Body of pancreas (tissue), 4 donors: ENCODE measurements at places on chromosomes 12 and 14. TPM values are rescaled to one million over a fixed set of nuclear protein-coding genes. Genes with fewer than 3 reads are reported as not detected.

DNA sequence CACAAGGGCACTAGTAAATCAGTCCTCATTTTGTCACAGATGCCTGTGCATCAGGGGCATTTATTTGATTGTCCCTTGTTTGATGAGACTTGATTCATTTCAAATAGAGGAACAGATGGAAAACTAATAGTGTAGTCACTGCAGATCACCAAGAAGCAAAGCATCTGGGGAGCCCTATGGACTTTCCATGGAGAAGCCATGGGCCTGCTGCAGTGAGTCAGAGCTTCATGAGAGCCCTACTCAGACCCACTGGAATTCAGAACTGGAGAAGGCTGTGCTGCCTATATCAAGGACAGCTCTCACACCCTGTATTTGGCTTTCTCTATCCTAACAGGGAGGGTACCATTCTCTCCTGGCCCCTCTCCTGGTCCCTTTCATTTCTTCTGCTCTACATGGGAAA is 126.2 kb downstream of the GRIP1 start:
- H3K27me3 ChIP-seq, result no peaks in the 10 kb centered on the region
- H3K27ac ChIP-seq, result no peak overlapping the region
- DNase-seq, result no peak
- H3K36me3 ChIP-seq, result no peaks in the 10 kb centered on the region
- no peak overlapping the region for H3K4me3 ChIP-seq
- no peaks in the 10 kb centered on the region for H3K4me1 ChIP-seq

- H3K4me3 ChIP-seq, result no peak overlapping the region
- no peak overlapping the region for H3K27ac ChIP-seq
- H3K27me3 ChIP-seq, result no peaks in the 10 kb centered on the region
- no peak for DNase-seq
- no peaks in the 10 kb centered on the region for H3K36me3 ChIP-seq
Measured at GRCh38 chr14:22305607-22306006, 283.4 kb downstream of the DAD1 start.

- peaks cover 59% of the 10 kb centered on the region for H3K4me1 ChIP-seq
- peak overlapping the region; percentile 95 for H3K27ac ChIP-seq
- no peak for DNase-seq
- H3K27me3 ChIP-seq, result no peaks in the 10 kb centered on the region
- H3K4me3 ChIP-seq, result no peak overlapping the region
- no peaks in the 10 kb centered on the region for H3K36me3 ChIP-seq
Measured at GRCh38 chr14:25053585-25053984, 3.6 kb upstream of the STXBP6 start.

DNA sequence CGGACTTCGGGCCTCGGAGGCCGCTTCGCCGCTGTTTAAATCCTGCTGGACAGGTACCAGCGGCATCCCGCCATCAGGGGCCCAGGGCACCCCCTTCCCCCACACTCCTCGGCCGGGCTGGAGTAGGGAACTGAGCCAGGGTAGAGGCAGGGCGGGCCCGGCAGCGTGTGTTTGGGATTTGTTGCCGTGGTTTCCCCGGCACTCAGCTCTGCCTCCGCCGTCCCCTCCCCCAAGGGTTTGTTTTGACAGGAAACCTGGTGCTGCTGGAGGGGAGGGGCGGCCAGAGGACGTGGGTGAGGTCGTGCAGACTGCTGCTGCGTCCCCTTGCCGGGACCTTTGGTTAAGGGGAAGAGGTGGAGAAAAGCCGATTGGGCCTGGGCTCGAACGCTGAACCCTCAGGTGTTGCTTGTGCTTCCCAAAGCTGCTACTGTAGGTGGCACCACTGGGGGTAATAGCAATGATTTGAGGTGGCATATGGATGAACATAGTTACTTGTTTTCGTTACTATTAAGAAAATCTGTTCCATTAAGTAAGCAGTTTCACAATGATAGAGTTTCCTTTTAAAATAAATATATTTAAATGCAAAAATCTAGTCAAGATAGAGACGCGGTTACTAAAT is 778 bp downstream of the TCP11L2 start:
- peaks cover 29% of the 10 kb centered on the region for H3K4me1 ChIP-seq
- H3K4me3 ChIP-seq, result peak overlapping the region; percentile 81
- peak; percentile 91 for DNase-seq

Gene HOXC13
- total RNA-seq, result not detected

Gene TMTC1
- 15.6 TPM for total RNA-seq

- H3K4me3 ChIP-seq, result no peak overlapping the region
- no peak overlapping the region for H3K27ac ChIP-seq
Measured at GRCh38 chr12:87529413-87529812, 499.8 kb downstream of the C12orf50 start.

DNA sequence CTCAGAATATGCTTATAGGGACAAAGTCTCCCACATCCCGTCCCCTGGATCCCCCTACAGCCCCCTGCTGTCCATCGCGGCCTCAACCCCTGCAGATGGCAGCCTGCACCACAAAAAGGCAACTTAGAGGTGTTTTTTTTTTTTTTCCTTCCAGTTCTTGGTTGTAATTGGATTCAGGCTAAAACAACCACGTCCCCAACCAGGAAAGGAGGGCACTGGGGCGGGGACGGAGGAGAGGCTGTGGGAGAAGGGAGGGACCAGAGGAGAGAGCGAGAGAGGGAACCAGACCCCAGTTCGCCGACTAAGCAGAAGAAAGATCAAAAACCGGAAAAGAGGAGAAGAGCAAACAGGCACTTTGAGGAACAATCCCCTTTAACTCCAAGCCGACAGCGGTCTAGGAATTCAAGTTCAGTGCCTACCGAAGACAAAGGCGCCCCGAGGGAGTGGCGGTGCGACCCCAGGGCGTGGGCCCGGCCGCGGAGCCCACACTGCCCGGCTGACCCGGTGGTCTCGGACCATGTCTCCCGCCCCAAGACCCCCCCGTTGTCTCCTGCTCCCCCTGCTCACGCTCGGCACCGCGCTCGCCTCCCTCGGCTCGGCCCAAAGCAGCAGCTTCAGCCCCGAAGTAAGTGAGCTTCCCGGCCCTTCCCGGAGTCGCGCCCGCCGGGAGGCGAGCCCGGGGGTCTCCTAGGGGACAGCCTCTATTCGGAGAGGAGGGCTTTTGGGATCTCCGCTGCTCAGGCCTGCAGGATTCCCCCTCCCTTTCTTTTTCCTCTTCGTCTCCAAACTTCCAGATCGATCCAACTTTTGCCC is at the start of gene MMP14:
TSS of gene MMP14 (plus strand) at position 285 of the 813 bp plus-strand sequence. CDS start at position 518, 233 bp downstream.
- H3K4me3 ChIP-seq, result peak within 1 kb of the TSS; percentile 47
- H3K4me1 ChIP-seq, result peaks cover 28% of the 10 kb centered on the region
- no peaks in the 10 kb centered on the region for H3K27me3 ChIP-seq
- H3K36me3 ChIP-seq, result no peaks in the 10 kb centered on the region

DNA sequence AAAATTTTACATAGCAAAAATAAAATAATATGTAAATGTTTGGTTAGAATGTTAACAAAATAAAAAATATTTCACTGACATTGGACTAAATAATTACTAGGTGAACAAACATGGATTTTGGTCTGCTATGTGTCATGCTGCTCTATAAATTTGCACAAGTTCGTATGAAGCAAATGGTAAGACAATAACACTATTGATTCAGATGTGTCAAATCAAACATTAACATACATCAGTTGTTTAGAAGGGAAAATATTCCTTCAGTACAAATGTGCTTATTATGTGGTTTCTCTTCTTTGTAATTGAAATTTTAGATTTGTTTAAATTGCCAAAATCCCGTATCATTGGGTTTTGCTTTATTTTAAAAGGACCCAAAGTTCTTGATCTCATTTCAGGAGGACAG is 46.9 kb downstream of the PAWR start:
- H3K36me3 ChIP-seq, result no peaks in the 10 kb centered on the region
- no peak overlapping the region for H3K4me3 ChIP-seq
- peaks cover 29% of the 10 kb centered on the region for H3K4me1 ChIP-seq
- no peaks in the 10 kb centered on the region for H3K27me3 ChIP-seq
- DNase-seq, result no peak

Gene NRL
- total RNA-seq, result 2.1 TPM
